ENCODE measurements at places on chromosomes 13 and 19. TPM values are rescaled to one million over a fixed set of nuclear protein-coding genes. Genes with fewer than 3 reads are reported as not detected.

GIPC1 gene
- 58.1 TPM for total RNA-seq

NLRP9 gene
- not detected for total RNA-seq

CGB1 gene
- not detected for total RNA-seq

TUBB4A gene
- total RNA-seq: 0.74 TPM

MAG gene
- total RNA-seq: not detected

TMEM38A gene
- 27.2 TPM for total RNA-seq

PSPN gene
- 0.88 TPM for total RNA-seq

SLC25A41 gene
- 0.18 TPM for total RNA-seq

DNA sequence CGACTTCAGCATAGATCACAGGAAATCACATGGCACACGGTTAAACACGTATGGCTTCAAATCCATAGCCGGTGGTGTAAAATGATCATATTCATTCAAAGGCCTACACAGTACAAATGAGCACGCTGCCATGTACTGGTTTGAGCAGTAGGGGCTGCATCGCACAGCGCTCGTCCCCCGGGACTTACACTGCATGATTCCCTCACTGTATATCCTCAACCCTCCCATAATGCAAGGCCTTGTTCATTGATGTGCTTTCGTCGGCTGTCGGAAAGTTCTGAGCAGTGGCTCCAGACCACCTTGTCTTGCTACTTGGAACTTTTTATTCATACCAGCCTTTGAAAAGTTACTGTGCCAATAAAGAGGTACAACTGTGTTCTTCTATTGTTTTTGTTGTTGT, 578.2 kb downstream of the MYO16 start:
- no peaks in the 10 kb centered on the region for H3K27me3 ChIP-seq
- DNase-seq: no peak
- no peaks in the 10 kb centered on the region for H3K4me1 ChIP-seq
- H3K27ac ChIP-seq: no peak overlapping the region

DNA sequence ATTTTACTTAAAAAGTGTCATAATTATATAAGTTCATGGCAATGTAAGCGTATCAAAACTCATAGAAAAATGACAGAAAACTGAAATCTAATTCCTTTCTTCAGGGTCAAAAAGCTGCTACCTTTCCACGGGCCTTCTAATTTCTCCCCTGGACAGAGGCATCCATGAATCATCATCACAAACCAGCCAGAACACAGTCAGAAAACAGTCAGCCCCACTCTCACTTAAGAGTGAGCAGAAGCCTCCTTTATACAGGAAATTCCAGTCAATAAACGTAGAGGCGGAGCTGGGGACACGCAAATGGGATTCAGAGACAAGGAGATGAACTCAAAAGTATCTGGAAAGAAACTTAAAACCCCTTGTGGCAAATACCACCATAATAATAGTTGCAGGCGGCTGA, 54.2 kb upstream of the ABCC4 start:
- no peaks in the 10 kb centered on the region for H3K4me1 ChIP-seq
- no peaks in the 10 kb centered on the region for H3K36me3 ChIP-seq
- H3K27ac ChIP-seq: no peak overlapping the region
- no peaks in the 10 kb centered on the region for H3K27me3 ChIP-seq
- DNase-seq: no peak

- peak overlapping the region; percentile 18 for H3K27ac ChIP-seq
- H3K4me1 ChIP-seq: peaks cover 27% of the 10 kb centered on the region
- H3K27me3 ChIP-seq: peaks cover 28% of the 10 kb centered on the region
- no peaks in the 10 kb centered on the region for H3K36me3 ChIP-seq
- H3K4me3 ChIP-seq: peak overlapping the region; percentile 58
- DNase-seq: no peak
Measured at GRCh38 chr19:53878776-53879139, 3.2 kb upstream of the PRKCG start.

DNA sequence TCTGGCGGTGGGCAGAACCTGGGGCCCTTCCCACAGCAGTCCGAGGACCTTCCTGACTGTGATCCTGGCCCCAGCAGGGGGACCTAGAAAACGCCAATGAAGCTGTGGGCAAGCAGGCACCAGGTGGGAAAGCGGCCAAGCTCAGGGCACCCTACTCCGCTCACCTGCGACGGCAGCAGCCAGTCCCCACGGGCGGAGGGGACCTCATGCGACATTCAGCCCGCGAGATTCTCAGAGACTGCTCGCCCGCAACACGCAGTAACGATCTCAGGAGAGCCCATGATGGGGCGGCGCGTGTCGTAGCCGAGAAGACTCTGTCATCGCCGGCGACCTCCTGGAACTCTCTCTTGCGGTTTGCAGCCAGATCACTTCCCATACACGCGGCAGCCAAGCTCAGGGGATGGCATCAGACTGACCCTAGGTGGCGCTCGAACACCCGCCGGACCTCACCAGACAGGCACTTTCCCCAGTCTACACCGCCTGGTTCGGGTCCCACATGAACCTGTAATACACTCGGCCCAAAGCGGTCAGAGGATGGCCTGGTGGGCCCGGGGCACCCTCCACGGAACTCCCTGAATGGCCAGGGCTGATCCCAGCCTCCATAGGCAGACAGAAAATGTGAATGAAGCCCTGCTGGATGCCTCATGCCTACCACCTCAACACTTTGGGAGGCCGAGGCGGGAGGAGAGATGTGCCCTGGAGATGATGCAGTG, 26.5 kb downstream of the MAN2B1 start:
- H3K4me1 ChIP-seq: peaks cover 7% of the 10 kb centered on the region
- peak overlapping the region; percentile 31 for H3K4me3 ChIP-seq
- H3K36me3 ChIP-seq: no peaks in the 10 kb centered on the region
- no peaks in the 10 kb centered on the region for H3K27me3 ChIP-seq
- peak; percentile 79 for DNase-seq
- H3K27ac ChIP-seq: no peak overlapping the region

- no peak overlapping the region for H3K27ac ChIP-seq
- no peaks in the 10 kb centered on the region for H3K27me3 ChIP-seq
Measured at GRCh38 chr13:39859898-39860297, 204.4 kb downstream of the COG6 start.

GRCh38 chr13:98324105-98324504, 147.0 kb upstream of the RNF113B start:
- H3K36me3 ChIP-seq: no peaks in the 10 kb centered on the region
- H3K4me1 ChIP-seq: peaks cover 13% of the 10 kb centered on the region
- no peak for DNase-seq

DNA sequence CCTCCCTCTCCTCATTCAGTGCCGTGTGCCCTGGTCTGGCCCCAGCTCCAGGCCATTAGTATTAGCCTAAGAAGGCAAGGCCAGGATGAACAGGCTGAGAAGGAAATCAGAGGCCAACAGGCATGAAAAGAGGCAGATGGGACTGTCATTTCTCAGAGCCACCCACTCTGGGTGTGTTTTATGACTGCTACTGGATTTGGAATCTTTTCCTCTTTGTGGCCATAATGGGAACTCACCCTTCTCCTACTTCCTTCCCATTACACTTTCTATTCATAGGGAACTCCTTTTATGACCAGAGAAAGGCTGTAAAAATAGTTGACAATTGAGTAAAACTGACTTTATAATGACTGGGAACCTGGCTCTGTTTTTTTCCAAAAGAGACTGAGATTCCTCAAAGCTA, 17.7 kb downstream of the CEACAM8 start:
- no peak overlapping the region for H3K4me3 ChIP-seq
- no peaks in the 10 kb centered on the region for H3K27me3 ChIP-seq
- no peaks in the 10 kb centered on the region for H3K4me1 ChIP-seq
- no peaks in the 10 kb centered on the region for H3K36me3 ChIP-seq
- H3K27ac ChIP-seq: no peak overlapping the region

DNA sequence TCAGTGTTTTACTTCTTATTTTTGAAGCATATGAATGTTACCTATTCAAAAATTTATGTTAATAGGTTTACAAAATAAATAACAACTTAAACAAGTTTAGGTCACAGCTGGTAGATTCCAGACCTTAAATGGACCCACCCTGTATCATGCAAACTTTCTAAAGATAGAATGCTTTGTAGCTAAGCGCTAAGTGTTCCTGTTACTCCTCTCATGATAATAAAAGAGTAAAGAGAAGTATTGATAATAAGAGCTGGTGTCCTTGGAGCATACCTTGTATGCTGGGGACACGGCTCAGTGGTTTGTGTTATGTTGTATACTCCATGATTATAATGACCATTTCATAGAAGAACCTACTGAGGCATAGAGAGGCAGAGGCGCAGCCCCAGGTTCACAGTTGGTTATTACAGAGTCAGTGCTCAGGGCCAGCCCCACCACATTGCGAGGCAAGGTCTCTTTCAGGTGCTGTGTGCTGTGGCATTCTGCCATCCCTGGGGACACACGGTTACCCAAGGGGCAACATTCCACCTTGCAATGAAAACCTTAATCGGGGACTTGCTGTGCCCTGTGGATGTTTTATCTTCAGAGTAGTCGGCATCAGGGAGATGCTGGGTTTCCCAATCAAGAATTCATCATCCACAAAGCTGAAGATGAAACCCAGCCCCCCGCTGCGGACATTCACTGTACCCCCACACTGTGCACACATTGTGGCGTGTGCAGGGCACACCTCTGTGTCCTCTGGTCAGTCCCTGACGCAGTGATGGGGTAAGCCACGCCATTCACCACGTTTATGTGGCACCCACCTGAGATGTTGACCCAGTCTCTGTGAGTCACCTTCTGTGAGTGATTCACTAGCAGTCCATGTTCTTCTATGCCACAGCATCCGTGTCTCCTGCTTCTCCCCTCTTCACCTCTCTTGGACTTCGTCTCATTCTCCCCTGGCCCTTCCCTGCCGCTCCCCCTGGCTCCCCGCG, 186.7 kb downstream of the COL4A1 start:
- no peaks in the 10 kb centered on the region for H3K27me3 ChIP-seq
- peaks cover 16% of the 10 kb centered on the region for H3K4me1 ChIP-seq
- no peak overlapping the region for H3K4me3 ChIP-seq
- H3K36me3 ChIP-seq: no peaks in the 10 kb centered on the region

DNA sequence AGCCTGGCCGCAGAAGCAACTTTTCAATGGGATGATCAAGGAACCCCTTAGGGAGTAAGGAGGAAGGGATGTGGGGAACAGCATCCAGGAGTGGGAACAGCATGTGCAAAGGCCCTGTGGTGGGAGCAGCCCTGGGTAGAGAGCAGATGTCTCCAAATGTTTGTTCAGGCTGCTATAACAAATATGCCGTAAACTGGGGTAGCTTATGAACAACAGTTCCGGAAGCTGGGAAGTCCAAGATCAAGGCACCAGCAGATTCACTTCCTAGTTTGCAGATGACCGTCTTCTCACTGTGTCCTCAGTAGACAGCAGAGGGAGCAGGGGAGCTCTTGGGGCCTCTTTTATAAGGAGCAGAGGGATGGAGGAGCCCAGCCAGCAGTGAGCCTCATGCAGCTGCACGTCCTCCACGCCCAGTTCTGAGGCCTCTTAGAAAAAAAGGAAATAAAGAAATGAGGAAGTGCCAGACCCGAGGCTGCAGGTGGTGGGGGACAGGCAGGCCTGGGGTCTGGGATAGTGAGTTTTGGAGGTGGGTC, 4.2 kb upstream of the LRRC25 start:
- H3K4me3 ChIP-seq: no peak overlapping the region
- H3K27me3 ChIP-seq: peaks cover 4% of the 10 kb centered on the region
- peaks cover 3% of the 10 kb centered on the region for H3K4me1 ChIP-seq
- H3K27ac ChIP-seq: peak overlapping the region; percentile 74
- no peak for DNase-seq

- DNase-seq: no peak
- H3K4me1 ChIP-seq: no peaks in the 10 kb centered on the region
- H3K4me3 ChIP-seq: no peak overlapping the region
- H3K27ac ChIP-seq: no peak overlapping the region
Measured at GRCh38 chr19:30029721-30030510, 87.9 kb downstream of the URI1 start.

- DNase-seq: no peak
- no peaks in the 10 kb centered on the region for H3K36me3 ChIP-seq
- no peak overlapping the region for H3K27ac ChIP-seq
- H3K27me3 ChIP-seq: no peaks in the 10 kb centered on the region
- no peaks in the 10 kb centered on the region for H3K4me1 ChIP-seq
Measured at GRCh38 chr13:93859716-93860115, 619.8 kb downstream of the DCT start.

DNA sequence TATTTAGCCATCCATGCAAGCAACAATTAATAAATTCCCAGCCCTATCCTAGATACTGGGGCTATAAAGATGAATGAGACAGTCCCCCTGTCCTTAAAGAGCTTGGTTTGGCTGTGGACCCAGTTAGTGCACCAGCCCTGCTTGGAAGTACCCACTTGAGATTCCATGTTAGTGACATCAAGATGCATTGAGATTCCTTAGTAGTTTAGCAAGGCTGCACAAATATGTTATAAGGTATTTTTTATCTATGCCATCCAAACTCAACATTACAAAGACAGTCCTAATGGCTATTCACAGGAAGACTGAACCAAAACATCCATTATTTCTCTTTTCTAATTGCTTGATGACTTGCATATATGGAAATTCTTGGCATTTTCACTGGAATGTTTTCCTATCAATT, 48.8 kb upstream of the RAP2A start:
- H3K36me3 ChIP-seq: peaks cover 6% of the 10 kb centered on the region
- DNase-seq: no peak
- H3K4me3 ChIP-seq: no peak overlapping the region
- no peaks in the 10 kb centered on the region for H3K27me3 ChIP-seq

DNA sequence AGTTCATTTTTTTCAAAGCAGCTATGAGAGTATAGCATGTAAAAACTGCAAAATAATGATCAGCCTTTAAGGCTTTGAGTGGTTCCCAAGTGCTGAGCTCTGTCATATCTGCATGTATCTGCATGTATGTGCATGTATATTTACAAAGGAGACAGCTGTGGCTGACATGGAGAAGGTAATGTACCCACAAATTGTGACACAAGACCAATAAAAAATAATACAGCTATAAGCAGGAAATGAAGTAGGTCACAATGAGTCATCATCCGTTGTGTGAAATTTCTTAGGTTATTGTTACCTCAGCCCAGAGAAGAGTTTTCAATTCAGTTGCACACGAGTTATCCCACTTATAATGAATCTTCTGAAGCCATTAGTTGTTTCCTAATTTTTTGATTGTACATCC, 60.9 kb upstream of the MED4 start:
- H3K27ac ChIP-seq: peak overlapping the region; percentile 47
- H3K27me3 ChIP-seq: no peaks in the 10 kb centered on the region
- DNase-seq: no peak

DNA sequence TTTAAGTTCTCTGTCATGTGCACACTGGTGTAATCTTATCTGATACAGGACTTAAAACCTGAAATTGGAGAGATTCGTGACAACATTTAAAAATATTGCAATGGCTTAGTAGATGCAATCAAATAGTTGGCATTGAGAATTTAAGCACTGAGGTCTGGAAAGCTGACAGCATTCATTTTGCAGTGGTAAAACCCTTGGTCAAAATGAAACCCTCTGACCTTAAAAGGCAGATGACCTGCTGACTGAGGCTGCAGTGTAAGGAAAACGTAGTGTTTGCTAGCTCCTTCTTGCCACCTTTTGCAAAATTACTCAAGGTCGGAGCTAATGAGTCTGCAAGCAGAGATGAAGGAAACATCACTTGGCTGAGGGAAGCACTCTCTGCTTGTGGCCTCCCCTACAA, 150.6 kb downstream of the KCTD12 start:
- H3K27me3 ChIP-seq: no peaks in the 10 kb centered on the region
- H3K4me1 ChIP-seq: no peaks in the 10 kb centered on the region
- no peak for DNase-seq
- H3K36me3 ChIP-seq: no peaks in the 10 kb centered on the region

- H3K27ac ChIP-seq: no peak overlapping the region
- H3K4me3 ChIP-seq: no peak overlapping the region
- H3K4me1 ChIP-seq: peaks cover 31% of the 10 kb centered on the region
Measured at GRCh38 chr19:46732966-46733689, 12.7 kb upstream of the FKRP start.

- peaks cover 14% of the 10 kb centered on the region for H3K4me1 ChIP-seq
- H3K4me3 ChIP-seq: peak overlapping the region; percentile 18
- peak overlapping the region; percentile 75 for H3K27ac ChIP-seq
Measured at GRCh38 chr13:99218969-99219368, 18.3 kb downstream of the UBAC2 start.
